CD4-positive, alpha-beta T cell (primary cell): ENCODE measurements at places on chromosomes 11 and 22.
A peak's percentile ranks its signal among the peaks of the same experiment; 100 is the strongest.

GRCh38 chr11:93143186-93143585 is 54.6 kb downstream of the SLC36A4 start:
- DNase-seq = no peak

DNA sequence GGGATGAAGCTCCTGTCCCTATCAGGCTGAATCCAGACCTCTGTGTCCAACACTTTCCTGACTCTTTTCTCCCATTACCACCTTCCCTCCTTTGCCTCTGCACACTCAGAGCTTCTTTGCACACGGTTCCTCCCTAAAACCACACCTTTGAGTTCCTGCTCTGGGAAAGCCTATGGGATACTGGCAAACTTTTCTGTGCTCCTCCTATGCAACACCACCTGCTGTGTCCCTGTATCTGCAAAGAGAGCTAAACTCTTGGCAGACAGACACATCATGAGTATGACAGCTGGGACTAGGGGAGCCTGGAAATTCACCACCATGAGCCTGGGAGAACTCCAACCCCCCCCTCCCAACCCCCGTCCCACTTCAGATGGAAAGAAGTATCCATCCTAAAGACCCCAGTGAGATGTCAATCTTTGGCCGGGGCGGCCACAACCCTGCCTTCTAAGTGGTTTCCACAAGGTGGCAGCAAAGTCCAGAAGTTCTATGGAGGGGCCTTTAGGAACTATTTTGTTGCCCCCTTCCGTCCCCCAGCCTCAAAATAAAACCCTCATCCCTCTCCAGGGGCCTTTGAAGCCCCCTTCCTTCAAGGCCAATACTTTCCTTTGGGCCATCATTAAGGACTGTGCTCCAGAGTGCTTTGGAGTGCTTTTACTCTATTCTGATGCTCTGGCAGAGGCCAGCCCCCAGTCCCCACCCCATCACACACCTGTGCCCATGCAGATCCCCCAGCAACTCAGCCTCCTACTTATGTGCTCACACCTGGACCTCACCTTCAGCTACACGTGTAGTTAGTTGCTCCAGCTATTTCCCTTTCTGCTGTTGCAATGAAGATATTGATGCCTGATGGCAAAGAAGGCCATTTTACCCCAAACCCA is 19.4 kb downstream of the HTR3A start:
- DNase-seq = peak; percentile 49

DNA sequence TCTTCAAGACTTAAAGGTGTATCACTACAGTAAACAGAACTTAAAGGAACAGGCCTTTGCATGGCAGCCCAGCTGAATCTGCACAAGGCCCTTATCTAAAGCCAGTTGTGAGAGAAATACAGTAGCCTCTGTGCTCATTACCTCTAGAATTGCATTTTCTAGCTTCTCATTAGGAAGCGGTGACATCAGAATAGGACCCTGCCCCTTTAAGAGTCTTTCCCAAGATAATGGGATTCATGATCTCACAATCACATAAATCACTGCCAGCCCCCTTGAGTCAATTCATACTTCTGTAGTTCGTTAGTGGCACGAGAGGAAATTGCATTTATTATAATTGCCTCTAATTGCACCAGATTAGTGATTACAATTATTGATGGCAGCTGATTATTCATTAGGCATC is 170.3 kb downstream of the NTM start:
- no peak for DNase-seq

DNA sequence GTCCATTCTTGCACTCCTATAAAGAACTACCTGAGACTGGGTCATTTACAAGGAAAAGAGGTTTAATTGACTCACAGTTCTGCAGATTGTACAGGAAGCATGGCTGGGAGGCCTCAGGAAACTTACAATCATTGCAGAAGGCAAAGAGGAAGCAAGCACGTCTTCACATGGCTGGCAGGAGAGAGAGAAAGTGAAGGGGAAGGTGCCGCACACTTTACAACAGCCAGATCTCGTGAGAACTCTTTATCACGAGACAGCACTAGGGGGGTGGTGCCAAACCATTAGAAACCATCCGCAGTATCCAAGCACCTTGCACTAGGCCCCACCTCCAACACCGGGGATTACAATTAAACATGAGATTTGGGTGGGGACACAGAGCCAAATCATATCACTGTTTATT is 19.4 kb upstream of the POLA2 start:
- DNase-seq = no peak

- peak; percentile 32 for DNase-seq
Observed at GRCh38 chr22:36337365-36338130, 50.2 kb downstream of the MYH9 start.

- no peak for DNase-seq
Observed at GRCh38 chr22:43776081-43776670, 35.9 kb downstream of the EFCAB6 start.

GRCh38 chr11:111205632-111206385 is 39.7 kb upstream of the POU2AF2 start:
- DNase-seq = no peak

- DNase-seq = no peak
Observed at GRCh38 chr11:45213316-45213665, 66.9 kb downstream of the PRDM11 start.

DNA sequence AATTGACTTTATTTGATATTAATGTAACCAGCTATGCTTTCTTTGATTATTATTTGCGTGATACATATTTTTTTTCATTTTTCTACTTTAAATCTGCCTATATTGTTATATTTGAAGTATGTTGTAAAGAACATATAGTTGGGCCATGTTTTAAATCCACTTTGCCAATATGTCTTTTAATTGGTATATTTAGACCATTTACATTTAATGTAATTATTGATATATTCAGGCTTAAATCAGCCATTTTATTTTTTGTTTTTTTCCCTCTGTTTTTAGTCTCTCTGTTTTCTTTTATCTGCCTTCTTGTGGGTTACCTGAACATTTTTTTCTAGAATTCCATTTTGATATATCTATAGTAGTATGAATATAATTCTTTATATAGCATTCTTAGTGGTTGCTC is 55.9 kb downstream of the ADAMTS15 start:
- DNase-seq = no peak

GRCh38 chr11:45556851-45557707 is 108.3 kb downstream of the CHST1 start:
- DNase-seq = no peak

- no peak for DNase-seq
Observed at GRCh38 chr11:44178381-44178780, 82.9 kb downstream of the EXT2 start.

DNA sequence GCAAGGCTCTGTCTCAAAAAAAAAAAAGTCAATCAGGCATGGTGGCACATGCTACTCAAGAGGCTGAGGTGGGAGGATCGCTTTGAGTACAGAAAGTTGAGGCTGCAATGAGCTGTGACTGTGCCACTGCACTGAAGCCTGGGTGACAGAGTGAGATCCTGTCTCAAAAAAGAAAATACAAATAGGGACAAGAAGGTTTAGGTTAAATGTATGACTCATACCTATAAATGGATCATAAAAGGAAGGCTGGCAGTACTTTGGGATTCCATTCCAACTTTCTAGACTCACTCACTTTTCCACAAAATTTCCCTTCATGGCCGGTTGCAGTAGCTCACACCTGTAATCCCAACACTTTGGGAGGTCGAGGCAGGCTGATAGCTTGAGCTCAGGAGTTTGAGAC is 25.6 kb upstream of the OSBP start:
- no peak for DNase-seq

DNA sequence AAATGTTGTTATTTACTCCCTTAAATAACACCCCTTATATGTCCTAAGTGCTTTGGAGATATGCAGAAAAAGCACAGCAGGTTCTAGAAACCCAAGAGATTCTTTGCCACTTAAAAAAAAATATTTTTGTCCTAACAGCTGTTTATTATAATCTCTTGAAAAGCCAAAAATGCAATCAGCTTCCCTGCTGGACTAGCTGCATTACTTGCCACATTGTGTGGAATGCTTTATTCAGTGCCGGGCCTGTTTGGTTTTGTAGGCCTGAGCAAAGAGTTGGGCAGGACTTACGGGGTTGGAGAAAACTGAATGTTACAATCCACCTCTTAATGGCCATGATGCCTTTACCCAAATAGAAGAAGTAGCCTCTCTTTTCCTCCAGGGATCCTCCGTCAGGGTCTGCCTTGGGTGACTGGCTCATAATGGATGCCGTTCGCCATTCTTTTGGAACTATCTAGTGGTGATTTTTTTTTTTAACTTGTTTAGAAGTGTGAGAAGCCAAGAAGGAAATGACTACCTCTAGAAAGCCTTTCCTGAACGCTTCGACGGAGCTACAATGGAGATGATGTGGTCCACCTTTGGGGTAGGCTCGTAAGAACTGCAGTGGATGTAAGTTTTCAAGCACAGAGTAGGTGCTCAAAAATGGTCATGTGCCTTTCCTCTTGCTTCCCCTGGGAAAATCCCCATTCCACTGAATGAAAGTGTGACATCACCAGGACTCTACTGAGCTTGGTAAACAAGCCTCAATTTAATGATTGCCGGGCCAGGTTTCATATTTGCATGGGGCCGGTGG is 241.3 kb upstream of the NCAM1 start:
- no peak for DNase-seq

GRCh38 chr22:23754980-23755636 is 883 bp upstream of the VPREB3 start:
- DNase-seq = no peak

GRCh38 chr11:6799402-6799801 is at the start of gene OR6A2:
OR6A2 (minus strand) TSS chr11:6799689; CDS start chr11:6795708, 3,981 bp downstream.
- DNase-seq = no peak

DNA sequence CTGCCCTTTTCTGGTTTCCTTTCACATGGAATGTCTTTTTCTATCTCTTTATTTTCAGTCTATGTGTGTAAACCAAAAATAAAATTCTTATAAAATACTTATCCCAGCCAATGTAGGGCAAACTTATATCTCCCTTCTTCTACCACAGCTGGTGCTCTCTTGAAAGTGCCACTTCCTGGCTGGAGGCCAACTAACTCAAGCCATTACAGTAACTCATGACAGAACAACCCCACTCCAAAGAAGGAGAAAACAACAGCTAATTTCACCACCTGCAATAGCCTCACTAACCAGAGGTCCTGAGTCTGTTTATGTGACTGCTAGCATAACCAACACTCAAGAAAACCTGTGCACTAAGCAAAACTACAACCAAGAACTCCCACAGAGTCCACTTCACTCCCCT is 74.9 kb upstream of the DBX1 start:
- DNase-seq = no peak

GRCh38 chr11:62919898-62920640 is 1.1 kb downstream of the CHRM1 start:
- no peak for DNase-seq

GRCh38 chr11:112637876-112638275 is 323.3 kb upstream of the NCAM1 start:
- no peak for DNase-seq

DNA sequence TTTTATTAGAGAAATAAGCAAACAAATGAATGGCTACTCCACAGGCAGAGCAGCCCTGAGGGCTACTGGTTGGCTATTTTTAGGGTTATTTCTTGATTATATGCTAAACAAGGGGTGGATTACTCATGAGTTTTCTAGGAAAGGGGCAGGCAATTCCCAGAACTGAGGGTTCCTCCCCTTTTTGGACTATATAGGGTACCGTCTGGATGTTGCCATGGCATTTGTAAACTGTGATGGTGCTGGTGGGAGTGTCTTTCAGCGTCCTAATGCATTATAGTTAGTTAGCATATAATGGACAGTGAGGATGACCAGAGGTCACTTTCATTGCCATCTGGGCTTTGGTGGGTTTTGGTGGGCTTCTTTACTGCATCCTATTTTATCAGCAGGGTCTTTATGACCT is 19.2 kb downstream of the SLC22A6 start:
- no peak for DNase-seq

DNA sequence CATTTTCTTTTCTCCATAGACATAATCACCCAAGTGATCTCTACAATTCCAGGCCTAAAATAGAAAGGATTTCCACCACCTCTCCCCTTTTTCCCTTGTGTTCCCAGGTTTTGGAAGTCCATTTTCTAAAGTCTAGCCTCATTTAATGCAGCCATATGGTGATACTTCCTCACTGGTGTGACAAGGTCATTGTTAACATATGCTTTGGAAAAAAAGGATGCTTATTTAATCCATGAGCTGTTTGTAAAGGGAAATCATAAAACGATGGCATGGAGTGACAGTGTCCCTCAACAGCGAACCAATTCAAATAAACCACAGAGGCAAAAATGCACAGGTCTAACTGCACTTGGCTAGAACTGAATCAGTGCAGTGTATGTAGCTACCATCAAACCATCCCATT is 26.6 kb downstream of the GRIA4 start:
- DNase-seq = no peak

- peak; percentile 88 for DNase-seq
Observed at GRCh38 chr11:46127150-46127638, 5.9 kb upstream of the PHF21A start.

DNA sequence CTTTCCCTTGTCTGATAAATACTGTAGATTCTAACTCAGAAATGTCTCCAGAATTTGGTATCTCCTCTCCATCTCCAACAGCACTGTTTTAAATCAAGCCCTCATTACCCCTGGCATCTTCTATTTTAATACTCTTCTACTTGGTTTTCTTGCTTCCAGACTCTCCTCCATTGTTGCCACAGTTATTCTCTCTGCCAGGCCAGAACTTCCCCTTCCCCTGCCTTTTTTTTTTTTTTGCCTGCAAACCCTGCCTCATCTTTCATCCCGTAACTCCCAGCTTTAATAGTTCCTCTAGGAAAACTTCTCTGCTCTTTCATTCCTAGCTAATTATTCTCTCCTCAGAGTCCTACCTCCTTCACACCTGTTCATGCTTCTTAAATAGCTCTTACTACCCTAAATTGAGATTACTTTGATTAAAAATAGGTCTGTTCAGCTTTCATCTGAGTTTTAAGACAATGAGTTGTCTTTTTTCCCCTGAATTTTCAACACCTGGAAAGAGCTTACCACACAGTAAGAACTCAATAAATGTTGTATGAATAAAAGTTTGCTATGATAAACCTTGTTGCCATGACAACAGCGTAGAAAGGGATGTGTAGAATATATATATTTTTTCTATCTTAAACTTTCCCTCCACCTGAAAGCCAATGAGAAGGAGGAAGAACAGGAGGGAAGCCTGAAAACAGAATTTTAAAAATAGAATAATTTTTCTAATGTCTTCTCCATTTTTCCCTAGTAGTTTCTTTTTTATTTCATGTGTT is 3.6 kb downstream of the IL18 start:
- no peak for DNase-seq
